ENCODE measurements at places on chromosomes 1 and 21.
A peak's percentile ranks its signal among the peaks of the same experiment; 100 is the strongest.

DNA sequence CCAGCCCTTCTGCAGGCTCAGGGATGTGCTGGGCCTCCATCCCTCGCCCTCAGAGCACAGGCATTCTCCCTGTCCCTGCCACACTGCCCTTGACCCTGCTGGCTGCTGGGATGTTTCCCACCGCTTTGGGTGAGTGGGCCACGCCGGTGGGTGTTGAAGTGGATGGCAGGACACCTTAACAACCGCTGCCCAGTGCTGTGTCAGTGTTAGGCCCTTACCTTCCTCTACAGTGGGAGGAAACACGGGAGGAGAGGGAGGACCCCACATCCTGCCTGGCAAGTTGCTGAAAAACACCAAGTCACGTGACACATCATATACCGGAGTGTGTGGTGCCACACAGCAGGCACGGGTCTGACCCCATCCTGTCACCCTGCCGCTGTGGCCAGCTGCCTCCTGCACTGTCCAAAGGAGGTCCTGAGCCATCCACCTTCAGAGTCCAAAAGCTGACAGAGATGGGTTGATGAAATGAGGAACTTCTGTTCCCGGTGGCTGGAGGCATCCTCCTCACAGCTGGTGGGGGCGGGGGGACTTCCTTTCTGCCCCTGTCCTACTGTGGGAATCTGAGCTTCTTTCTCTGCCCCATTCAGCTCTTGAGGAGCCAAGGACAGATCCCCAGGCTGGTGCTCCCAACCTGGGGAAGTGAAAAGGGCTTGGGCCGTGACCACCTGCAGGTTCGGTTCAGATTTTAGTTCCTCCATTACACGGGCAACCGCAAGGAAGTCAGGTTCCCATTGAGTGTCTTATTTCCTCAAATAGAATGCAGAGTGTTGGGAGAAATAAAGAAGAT, 3.2 kb upstream of the THEMIS2 start:
- DNase-seq, result peak; percentile 76

GRCh38 chr21:25385911-25386474, 221.3 kb downstream of the MRPL39 start:
- no peak for DNase-seq

GRCh38 chr21:24197923-24198322, 1409.4 kb downstream of the MRPL39 start:
- no peak for DNase-seq

GRCh38 chr1:201180141-201180540, 10.5 kb upstream of the IGFN1 start:
- DNase-seq, result no peak

GRCh38 chr1:54323324-54323739, 82.9 kb downstream of the SSBP3 start:
- no peak for DNase-seq

DNA sequence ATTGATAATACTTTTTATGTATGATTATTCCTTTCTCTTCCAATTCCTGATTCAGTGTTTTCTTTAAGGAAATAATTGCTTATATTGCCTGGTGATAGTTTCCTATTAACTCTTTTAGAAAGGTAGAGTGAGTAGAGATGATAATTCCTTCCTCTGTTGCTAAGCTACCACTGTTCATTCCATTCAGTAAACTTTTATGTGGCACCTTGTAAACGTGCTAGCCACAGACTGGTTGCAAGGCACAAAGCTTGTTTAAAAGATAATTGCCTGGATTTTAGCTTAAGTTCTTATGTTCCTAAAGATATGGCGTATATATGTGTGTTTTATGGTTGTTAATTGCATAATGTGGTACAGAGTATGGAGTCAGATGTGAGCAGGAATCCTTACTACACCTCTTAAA, 3.2 kb downstream of the ZFYVE9 start:
- no peak for DNase-seq

- no peak for DNase-seq
Measured at GRCh38 chr1:94901841-94902240, 25.1 kb downstream of the CNN3 start.

GRCh38 chr1:12282142-12282541, 52.3 kb downstream of the VPS13D start:
- no peak for DNase-seq

DNA sequence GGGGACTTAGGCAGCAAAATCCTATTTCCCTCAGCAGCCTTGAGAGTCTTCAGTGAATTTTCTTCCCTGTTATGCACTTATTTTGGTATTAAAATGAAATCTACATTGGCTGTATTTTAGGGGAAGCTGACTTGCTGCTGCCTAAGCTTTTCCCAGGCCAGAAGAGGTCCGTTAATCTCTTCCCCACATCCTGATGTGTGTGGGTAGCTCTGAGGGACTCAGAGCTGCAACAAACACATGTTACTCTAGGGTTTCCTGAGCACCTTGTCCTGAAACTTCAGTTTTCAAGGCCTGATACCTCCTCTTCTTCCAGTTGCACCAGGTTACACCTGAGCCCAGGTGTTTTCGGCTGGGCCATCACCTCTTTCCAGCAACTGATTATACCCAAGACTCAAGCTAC, 51.5 kb downstream of the SYT6 start:
- DNase-seq, result no peak

DNA sequence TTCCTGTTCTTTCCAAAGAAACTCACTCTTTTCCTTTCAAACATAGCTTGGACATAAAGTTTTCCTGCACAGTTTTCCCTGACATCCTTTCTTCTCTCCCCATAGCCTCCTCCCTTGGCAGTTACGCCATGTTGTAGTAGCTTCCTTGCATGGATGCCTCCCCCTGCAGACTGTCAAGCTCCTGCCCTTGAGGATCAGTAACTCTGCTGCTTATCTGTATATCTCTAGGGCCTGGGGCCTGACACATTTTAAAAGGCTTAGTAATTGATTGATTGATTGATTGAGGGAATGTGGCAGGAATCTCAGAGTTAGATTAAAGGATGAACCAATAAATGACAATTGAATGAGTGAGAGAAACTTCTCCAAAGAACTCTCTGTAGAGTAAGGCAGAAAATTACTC, 143.7 kb downstream of the NEK7 start:
- DNase-seq, result no peak

GRCh38 chr21:36203603-36203889, 46.9 kb downstream of the DOP1B start:
- DNase-seq, result no peak

DNA sequence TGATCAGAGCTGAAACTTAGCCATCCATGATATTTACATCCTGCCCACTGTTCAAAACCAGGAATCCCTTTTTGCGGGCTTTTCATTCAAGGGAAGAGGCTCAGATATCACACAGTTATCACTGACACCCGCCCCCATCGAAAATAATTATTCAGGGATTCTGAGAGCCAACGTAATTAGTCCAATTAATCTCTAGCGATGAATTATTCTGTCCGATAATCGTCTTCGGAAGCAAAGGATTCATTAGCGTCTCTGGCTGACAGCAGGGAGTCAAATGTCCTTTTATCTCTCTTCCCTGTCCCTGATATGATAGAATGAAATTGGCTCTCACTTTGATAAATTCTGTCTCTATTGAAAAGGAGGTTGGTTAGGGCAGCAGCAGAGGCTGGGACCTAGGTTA, 140.4 kb upstream of the IPO9 start:
- DNase-seq, result no peak
